ENCODE measurements at places on chromosomes 2 and 18. TPM values are rescaled to one million over a fixed set of nuclear protein-coding genes. Genes with fewer than 3 reads are reported as not detected.

Gene SPC25
- total RNA-seq, result 20.1 TPM

Gene ING5
- 23.8 TPM for total RNA-seq

Gene FAM124B
- not detected for total RNA-seq

Gene TMEM178A
- total RNA-seq, result not detected

Gene LYPD6B
- not detected for total RNA-seq

All from A549 treated with ZK216348 at 1 μM for 4 hours (cell line).